HFFc6 (cell line): ENCODE measurements at places on chromosomes 11 and 22.
A peak's percentile ranks its signal among the peaks of the same experiment; 100 is the strongest.

- H3K27me3 ChIP-seq, result peaks cover 22% of the 10 kb centered on the region
- peak; percentile 79 for DNase-seq
- H3K4me3 ChIP-seq, result peak overlapping the region; percentile 40
Observed at GRCh38 chr11:85947431-85948272, 92.5 kb downstream of the CCDC83 start.

GRCh38 chr11:70952191-70952590 lies 300.2 kb downstream of the SHANK2 start:
- H3K4me3 ChIP-seq, result no peak overlapping the region
- no peaks in the 10 kb centered on the region; the same call in 1 of the 2 replicates for H3K27me3 ChIP-seq
- no peak for DNase-seq
- H3K36me3 ChIP-seq, result peaks cover 10% of the 10 kb centered on the region
- no peaks in the 10 kb centered on the region for H3K4me1 ChIP-seq

DNA sequence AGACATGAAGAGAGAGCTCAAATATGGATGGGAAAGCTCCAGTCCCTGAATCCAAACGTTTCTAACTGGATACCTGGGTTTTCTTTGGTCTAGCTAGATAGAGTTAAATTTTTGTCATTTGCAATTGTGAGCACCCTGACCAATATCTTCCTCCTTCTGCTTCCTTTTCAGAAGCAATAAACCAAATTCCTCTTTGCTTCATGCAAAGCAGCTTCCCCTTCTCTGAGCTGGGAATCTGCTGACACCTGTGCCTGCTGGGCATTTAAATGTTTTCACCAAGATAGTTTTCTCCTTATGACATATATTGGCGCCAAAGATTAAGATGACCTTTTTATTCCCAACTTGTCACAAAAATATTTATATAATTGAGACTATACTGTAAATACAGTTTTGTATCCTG lies 27.9 kb upstream of the PAK1 start:
- peaks cover 16% of the 10 kb centered on the region for H3K4me1 ChIP-seq
- no peak overlapping the region for H3K4me3 ChIP-seq
- H3K36me3 ChIP-seq, result no peaks in the 10 kb centered on the region
- H3K27me3 ChIP-seq, result peaks cover 31% of the 10 kb centered on the region
- no peak overlapping the region for H3K27ac ChIP-seq
- no peak for DNase-seq

DNA sequence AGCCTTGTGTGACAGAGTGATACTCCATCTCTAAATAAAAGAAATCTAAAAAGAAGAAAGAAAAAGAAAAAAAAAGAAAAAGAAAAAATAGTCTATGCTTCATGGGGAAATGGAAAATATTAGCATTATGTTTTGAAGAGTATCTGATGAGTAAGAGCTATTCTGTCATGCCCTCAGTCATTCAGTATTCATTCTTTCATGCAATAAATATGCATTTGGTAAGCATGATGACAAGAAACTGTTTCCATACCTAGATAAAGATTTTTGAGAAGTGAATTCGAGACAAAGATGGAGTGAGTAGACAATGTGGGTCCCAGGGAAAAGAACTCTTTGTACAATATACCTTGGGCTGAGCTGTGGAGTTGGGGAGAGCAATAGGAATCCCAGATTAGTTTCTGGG lies 6.2 kb upstream of the IFTAP start:
- H3K27me3 ChIP-seq, result peaks cover 14% of the 10 kb centered on the region
- H3K4me3 ChIP-seq, result no peak overlapping the region
- no peak overlapping the region for H3K27ac ChIP-seq
- no peak for DNase-seq
